ENCODE measurements at places on chromosomes 7 and 10.

GRCh38 chr10:119323085-119324016 is 116.0 kb downstream of the GRK5 start:
- no peak for DNase-seq

DNA sequence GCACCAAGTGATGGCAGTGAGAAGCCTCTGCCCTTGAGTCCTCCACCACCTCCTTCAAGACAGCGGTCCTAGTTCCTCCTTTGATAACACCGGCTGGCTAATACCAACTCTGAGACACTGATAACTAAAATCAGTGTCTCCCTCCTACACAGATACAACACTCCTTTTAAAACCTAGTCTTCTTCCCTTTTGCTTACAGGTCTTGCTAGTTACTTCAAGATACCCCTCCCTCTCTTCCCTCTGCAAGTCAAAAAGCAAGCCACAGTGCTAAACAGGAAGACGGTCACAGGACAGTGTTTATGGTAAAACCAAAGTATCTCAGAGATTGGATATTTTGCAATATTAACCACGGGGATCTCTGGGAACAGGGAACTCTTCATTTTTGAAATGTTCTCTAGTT is 4.6 kb downstream of the AKR1B1 start:
- DNase-seq = no peak

- no peak for DNase-seq
These were observed 84.5 kb downstream of the AVL9 start for GRCh38 chr7:32579776-32580175.

GRCh38 chr7:94656925-94657731 is 1.2 kb upstream of the SGCE start:
- peak; percentile 40 for DNase-seq

DNA sequence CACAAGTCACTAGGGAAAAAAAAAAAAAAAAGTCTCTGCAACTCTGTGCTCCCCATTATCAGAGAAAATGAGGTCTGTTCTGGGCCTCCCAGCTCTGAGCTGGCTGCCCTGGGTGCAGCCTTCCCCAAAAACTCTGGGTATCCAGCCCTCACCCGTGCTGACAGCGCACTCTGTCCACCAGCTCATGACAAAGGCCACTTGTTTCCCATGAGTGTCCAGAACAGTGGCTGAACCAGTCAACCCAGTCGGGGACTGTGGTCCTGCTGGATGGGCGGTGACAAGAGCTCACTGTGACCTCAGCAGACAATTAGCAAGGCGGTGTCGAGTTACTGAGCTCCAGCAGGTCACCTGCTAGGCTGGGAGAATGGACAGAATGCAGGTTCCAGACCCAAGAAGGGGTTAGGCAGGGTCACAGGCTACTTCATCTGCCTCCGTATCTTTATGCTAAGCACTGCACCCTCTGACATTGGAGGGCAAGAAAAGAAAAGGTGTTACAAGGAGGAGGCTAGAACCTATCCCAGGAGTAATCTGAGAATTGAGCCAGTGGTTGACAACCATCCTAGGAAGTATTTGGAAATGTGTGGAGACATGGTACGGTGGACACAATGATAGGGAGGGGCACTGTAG is 37.2 kb downstream of the DLG5 start:
- peak; percentile 80 for DNase-seq

DNA sequence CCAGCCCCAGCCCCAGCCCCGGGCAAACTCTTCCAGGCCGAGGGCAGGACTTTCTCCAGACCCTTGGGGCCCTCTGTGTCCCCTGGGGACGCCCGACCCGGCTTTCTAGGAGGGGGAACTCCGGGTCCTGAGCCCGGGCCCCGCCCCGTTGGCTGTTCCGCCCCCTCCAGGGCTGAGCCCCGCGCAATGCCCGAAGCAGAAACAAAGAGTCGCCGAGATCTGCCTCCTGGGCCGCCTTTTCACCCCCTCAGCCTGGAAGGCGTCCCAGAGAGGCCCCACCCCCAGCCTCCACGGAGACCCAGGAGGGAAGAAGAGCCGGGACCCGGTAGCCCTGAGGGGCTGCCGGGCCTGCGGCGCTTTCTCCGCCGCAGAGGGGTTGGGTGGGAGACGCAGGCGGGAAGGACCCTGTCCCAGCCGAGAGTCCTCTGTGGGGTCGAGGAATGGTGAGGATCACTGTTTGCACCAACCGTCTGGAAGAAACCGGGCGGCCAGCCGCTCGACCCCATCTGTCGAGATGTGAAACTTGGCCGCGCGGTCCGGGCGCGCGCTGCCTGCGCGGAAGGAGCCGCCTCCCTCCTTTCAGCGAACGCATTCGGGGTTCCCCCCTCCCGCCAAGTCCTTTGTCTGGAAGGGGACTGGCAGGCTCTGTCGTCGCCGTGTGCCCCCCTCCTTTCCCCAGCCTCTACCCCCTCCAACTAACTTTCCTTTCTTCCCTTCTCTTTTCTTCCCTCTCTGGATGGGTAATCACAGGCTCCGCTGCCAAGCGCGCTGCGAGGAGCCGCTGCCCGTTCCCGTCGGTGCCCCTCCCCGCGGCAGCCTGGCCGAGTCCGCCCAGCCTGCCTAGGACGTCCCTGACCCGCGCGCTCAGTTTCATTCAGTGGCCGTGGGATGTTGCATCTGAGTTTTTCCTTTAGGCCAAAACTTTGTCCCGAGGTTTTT is 10.2 kb downstream of the EN2 start:
- peak; percentile 63 for DNase-seq

- no peak for DNase-seq
These were observed 473.6 kb downstream of the PARD3 start for GRCh38 chr10:34341473-34341872.

DNA sequence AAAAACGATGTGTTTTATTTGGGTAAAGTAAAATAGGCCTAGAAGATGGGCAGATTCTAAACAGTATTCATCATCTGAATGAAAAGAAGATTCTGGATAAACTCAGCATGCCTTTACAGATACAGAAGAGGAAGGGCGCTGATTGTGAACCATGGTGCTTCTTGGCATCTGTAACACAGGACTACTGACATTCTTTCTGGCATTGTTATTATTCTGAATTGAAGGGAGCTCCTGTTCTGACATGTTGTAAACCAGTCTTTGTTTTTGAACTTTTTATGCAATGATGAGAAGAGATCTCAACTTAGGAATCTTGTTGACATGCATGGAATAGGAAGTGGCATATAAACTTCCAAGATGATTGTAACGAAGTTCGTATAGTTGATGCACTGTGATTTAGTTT is 13.5 kb downstream of the RPA3 start:
- no peak for DNase-seq

DNA sequence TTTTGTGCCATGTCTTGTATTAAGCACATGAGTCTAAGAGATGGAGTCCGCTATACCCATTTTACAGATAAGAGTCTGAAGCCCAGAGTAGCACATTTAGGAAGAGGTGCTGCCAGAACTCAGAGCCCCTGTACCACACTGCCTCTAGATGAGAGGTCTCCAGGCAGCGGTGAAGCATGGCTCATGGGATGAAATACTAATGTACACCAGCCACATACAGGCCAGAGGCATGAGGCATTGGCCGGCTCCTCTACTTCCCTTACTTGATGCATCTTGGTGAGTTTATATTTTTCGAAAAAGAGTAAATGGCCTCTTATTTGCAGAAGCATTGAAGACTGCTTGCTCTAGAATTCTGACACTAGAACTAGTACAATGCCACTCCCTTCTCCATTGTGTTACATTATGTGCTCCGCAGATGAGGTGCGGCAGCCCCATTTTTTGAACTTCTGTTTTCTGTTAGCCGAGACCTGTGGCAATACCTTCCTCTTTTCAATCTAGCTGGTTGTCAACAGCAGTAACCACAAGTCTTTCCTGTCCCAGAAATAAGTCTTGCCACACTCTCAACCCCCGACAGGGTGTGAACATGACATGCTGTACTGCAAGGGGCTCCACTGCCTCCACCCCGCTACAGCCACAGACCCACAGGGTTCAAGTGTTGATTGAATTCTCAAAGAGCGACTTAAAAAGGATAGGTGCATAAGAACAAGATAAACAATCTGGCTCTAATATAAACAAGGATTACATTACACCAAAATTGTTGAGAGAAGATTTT is 145.3 kb downstream of the CELF2 start:
- no peak for DNase-seq

- DNase-seq = peak; percentile 47
These were observed 174.8 kb downstream of the RTKN2 start for GRCh38 chr10:62093863-62094291.

- peak; percentile 65 for DNase-seq
These were observed 67.9 kb upstream of the AFAP1L2 start for GRCh38 chr10:114471906-114472876.

DNA sequence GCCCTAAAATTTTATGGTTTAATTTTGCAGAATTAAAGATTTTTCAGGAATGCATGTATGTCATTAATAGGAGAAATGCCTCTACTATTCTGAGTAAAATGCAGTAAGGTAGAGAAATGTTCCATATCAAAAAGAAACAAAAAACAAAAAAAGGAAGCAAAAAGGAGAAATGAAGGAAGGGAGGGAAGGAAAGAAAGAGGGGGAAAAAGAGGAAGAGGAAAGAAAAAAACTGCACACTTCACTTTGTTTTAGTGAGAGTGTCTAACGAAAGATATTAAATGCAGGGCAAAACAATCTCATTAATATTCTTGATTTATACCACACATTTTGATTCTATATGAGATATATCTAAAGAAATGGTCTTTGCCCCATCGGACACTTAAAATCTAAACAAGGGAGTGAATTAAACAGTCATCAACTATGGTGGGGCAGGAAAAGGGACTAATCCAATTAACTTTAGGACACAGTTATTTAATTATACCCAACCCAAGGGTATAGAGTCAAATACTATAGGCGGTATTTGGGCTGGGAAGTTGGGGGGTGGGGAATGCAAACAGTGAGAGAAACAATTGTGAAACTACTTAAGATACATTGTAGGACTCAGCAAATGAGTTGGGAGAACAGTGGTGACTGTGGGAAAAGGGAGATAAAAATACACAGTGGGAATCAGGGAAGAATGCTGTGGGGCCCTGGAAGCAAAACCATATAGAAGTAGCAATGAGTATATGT is 27.0 kb downstream of the IMMP2L start:
- no peak for DNase-seq

DNA sequence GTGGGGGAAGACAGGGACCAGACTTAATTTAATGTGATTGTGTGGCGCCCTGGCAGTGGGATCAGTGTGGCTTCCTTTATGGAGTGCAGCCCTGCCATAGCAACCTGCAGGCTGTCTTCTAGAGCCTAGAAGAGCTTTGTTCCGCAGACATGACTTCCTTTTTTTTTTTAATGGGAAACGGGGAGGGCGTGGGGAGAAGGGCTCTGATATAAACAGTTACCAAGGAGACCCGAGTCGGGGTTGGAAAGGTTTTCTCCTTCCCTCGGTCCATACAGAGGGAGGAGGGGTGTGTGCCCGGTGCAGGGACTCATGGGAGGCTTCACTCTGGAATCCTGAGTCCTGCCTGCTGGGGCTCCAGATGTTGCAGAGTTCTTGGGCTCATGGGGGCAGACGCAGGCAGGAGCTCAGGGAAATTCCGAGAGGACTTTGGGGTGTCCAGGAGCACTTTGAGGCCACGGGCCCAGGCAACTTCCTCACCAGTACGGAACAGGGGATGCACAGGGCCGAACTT is 26.9 kb downstream of the TMEM120A start:
- DNase-seq = peak; percentile 95

- DNase-seq = peak; percentile 72
These were observed 620 bp downstream of the SLK start for GRCh38 chr10:103967448-103968071.

DNA sequence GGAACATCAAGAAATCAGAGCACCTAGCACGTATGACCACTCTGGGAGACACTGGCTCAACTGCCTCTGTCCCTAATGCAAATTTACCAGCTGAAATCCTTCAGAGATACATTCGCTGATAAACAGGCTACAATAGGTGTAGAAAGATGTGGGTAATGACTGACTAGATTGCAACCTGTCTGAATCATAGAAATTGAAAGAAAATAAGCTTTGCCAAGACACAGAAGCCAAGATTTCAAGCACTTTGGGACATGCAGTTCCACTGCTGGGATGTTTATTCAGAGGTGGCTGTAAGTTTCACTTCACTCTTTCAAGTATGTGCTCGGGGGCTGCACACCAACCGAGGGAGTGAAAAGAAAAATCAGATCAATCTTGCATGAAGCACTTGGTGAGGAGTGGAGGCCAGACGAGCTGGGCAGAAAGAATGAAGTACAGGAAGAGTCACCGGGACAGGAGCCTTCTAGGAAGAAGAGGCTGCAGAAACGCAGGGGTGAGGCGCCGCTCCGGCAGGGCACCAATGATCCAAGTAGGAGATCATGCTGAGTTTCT is 276.7 kb downstream of the PARD3 start:
- peak; percentile 51 for DNase-seq

GRCh38 chr10:1278306-1278705 is 222.1 kb downstream of the WDR37 start:
- DNase-seq = no peak

DNA sequence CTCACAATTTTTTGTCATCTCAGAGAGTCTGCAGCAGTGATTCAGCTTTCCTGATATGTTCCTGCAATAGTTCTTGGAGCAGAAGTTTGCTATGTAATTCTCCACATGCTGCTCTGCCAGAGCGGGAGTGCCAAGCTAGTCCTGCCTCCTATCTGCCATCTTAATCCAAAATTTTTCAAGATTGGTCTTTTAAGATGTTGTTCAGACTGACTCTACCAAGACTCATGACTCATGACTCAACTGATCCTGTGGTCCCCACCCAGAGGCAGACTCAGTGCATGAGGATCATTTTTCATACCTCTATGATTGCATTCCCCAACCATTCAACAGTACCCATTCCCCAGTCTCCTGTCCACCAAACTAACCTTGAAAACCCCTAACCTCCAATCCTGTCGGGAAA is 470.8 kb downstream of the INHBA start:
- DNase-seq = no peak

DNA sequence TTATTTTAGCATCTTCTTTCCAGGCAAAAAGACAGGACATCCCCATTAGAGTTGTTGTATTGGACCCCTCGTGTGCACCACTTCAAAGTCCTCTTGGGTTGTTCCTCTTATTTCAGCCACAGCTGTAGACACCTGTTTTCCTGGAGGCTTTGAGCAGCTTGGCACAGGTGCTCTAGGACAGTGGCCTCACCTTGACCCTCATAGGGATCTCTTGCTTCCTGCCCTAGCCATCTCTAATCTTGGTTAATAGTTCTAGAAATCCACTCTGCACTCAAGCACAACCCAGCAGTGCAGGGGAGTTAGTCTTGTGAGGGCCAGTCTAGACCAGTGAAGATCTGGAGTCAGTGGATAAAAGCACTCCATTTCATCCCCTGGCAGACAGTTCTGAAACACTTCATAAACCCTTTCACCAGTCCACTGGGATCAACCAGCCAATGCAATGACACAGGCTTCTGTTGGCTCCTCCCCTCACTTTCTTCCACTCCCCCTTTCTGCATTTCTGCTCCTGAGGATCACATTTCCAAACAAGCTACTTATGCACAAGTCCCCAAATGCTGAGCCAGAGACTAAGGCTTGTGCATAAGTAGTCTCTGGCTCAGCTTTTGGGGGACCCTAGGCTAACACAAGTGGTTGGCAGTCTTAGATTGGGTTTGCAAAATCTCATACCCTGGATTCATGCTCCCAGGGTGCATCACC is 131.5 kb upstream of the LAMB4 start:
- DNase-seq = no peak

GRCh38 chr10:37289833-37290464 is 164.6 kb downstream of the ANKRD30A start:
- DNase-seq = no peak
